ENCODE measurements at places on chromosomes 11 and 22.

- DNase-seq = no peak
Measured at GRCh38 chr11:124079631-124080326, 35.5 kb upstream of the VWA5A start.

- no peak for DNase-seq
Measured at GRCh38 chr11:113554526-113554925, 79.3 kb upstream of the DRD2 start.

DNA sequence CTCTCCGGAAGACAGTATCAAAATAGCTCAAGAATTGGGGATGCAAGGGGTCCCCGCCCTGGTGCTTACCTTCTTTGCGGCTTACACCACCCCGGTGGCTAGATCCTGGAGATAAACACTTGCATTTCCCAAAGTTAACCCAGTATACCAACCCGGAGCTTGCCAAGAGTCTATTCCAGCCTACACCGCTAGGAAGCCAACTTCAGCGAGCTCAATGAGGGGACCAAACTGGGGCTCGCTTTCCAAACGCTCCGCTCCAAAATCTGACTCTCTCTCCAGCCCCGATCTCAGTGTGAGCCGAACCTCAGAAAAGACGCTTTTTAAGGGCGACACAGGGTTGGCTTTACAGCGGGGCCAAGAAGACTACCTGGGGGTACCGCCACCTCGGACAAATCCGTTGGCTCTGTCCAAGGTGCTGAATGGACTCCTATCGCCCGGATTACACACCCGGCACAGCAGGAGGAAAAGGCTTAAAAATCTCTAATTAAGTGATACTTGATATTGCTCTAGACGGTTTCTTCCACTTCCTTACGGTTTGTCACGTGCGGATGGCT, 20.1 kb upstream of the BDNF start:
- no peak for DNase-seq

DNA sequence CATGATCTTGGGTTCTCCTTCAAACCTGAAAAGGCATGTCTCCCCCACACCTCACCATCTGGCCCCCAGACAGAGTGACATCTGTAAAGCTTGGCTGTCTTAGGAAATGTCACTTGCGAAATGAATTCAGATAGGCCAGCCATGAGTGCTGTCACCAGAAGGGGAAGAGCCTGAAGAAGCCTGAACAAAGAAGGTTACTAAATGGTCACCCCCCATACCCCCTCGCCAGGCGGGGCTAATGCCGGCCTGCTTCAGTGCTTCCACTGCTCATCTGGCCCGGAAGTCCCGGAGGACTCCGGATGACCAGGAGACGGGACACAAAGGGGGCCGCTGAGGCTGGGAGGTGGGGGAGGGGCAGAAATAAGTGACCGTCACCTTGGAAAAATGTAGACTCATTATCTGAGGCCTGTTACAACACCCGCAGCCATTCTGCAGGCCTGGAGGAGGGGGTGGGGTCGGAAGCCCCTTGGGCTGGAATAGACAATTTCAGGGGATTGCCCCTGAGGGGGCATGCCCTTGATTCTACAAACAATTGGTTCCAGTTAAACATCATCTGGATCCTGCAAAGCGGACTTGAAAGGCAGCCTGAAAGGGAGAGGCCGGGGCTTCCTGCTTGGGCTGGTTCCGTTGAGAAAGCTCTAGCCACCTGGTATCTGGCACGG, 43.2 kb downstream of the NAT10 start:
- no peak for DNase-seq

- DNase-seq = no peak
Measured at GRCh38 chr11:34219941-34220370, 114.5 kb downstream of the NAT10 start.

Measured in astrocyte of the cerebellum (primary cell).